CD4-positive, alpha-beta T cell treated with Interleukin-17A for 4 hours (primary cell): ENCODE measurements at places on chromosomes 12 and 14.

DNA sequence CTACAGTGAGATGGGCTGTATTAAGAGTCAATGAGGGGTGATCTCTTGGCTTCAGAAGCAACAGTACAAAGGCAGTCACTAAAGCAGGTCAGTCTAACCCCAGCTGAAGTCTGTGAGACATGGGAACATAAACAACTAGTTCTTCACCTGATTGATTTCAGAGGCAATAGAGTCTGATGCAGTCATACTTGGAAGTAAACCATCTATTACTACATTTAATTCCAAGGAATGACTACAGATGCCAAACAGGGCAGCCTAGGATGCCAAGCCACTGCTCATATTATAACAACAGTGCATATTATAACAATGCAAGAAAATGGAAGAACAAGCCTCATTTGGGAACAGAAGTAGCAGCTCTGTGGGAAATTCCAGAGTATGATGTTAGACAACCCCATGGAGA is 35.8 kb downstream of the GRIN2B start:
- DNase-seq: no peak

- no peak for DNase-seq
Observed at GRCh38 chr12:11729439-11730150, 80.1 kb downstream of the ETV6 start.

DNA sequence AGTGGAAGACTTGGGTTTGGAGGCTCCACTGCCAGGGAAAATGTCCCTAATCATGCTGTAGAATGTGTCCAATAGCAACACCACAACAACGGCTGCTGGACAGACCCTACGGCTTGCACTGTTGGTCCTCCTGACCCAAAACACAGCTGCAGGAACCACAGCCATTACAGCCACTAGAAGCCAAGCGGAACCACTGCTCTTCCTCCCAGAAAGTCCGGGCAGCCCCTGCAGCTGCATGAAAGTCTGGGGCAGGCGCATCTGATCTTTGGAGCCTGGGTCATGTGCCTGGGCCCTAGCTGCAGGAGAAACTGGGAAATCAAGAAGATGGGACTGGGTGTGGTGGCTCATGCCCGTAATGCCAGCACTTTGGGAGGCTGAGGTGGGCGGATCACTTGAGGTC is 124.7 kb upstream of the METAP2 start:
- DNase-seq: no peak

DNA sequence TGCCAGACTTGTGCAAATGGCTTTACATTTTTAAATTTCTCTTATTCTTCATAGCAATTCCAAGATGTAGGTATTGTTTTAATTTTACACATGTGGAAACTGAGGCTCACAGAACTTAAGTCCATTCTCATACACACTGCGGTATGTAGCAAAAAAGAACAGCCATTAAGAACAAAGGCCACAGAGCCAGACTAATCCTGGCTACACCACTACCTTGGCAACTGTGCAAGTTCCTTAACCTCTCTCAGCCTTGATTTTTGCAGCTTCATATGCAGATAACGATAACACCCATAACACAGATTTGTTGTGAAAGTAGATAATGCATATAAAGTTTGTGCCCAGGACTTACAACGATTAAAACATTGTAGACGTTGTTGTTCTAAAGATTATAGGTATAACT is 81.1 kb downstream of the ABCC9 start:
- no peak for DNase-seq

GRCh38 chr12:63940310-63941005 is 96.0 kb downstream of the SRGAP1 start:
- DNase-seq: no peak

- DNase-seq: no peak
Observed at GRCh38 chr12:91108196-91108755, 3.0 kb downstream of the LUM start.

DNA sequence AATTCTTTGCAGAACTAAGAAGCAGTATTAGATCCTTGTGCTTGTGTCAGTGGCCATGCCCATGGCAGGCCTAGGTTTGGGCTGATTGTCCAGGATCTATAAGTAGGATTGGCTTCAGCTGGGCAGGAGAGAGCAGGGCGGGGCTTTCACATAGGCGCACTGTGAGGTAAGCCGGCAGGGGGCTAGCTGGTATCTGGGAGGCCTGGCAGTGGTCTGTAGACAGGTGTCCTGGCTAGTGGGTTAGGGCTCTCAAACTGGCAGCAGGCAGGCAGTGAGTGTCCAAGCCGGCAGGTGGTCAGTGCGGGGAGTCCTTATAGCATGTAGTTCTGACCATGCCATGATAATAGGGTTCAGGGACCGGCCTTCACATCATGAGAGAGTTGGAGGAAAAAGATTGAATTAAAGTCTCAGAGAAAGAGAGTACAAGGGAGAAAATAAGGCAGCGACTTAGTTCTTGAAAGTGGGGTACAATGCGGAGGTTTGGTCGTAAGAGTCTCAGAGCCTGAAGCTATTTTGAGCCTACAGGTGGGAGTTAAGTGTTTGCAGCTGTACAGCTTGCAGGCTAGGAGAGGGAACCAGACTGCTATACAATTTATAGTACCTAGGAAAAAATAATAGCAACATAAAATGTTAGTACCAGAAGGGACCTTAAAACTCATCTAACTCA is 137.4 kb downstream of the TPH2 start:
- no peak for DNase-seq

DNA sequence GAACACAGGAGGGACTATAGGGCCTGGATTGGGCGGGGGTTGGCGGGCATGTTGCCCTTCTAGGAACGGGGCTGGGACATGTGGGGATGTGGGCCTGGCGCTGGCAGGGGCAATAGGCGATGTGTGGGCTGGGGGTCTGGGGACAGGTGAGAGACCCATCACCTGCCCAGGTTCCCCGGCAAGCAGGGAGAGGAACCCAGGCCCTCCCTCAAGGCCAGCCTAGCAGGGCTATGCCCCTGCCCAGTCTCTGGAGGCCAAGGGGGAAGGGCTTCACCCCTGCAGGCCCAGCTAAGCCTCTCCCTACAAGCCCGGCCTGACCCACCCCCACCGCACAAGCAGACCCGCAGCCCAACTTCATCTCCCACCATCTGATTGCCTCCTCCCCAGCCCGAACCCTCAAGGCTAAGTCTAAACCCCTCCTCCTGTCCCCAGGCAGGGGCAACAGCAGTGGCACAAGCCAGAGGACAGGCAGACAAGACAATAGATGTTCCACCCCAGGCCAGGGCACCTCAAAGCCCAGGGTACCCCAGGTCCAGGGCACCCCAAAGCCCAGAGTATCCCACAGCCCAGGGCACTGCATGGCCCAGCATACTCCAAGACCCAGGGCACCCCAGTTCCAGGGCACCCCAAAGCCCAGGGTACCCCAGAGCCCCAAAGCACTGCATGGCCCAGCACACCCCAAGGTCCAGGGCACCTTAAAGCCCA is 6.5 kb downstream of the JAG2 start:
- no peak for DNase-seq

GRCh38 chr14:32263939-32264567 is 61.0 kb upstream of the RNU6-8 start:
- DNase-seq: no peak

GRCh38 chr12:25800101-25800500 is 158.4 kb upstream of the RASSF8 start:
- no peak for DNase-seq

- DNase-seq: no peak
Observed at GRCh38 chr12:29614694-29615325, 117.3 kb upstream of the OVCH1 start.

DNA sequence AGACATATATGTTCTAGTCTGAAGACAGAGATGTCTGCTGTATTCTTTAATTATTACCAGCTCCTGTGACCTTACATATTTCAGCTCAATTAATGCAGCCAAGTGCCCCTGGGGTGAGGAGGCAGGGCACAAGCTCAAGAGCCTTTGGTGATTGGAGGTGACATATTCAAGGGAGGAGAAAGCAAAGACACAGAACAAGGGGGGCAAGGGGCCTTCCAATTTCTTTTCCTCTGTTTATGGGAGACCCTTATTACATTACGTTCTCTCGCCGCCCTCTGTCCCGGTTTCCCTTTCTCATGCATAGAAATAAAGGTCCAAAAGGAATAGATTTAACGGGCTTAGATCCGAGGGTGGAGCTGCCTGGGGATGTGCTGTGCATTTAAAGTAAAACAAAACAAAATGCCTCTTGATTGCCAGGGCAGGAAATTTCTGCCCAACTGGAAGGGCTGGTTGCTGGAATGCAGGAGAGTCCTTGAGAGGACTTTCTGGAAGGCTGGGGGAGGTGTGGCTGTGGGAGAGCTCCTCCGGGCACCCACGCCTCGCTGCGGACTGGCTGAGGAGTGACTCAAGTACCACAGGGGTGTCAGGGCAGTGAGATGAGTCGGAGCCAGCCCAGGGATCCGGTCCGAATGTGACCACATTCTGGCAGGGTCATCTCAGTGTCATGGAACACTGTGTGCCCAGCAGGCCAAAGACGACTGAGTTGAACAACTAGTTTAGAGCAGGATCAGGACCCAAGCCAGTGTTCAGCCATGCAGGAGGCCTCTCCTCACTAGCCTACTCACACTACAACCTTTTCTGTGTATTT is 32.1 kb upstream of the GSG1 start:
- DNase-seq: no peak

DNA sequence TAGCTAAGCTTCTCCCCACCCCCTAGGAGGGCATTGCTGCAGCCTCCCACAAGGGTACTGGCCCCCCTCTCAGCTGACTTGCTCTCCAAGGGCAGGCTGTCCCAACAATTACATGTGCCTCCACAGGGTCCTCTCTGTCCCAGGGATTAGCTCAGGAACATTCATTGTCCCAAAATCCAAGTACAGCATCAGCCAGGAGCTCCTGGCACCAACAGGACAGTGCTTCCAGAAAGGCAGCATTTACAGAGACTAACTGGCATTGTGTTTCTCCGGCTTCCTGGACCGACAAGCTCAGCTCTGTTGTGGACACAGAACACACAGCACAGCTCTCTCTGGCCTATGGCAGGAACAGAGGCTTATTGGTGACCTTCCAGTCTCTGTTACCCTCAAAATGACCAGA is 21.7 kb downstream of the ABCD4 start:
- no peak for DNase-seq

DNA sequence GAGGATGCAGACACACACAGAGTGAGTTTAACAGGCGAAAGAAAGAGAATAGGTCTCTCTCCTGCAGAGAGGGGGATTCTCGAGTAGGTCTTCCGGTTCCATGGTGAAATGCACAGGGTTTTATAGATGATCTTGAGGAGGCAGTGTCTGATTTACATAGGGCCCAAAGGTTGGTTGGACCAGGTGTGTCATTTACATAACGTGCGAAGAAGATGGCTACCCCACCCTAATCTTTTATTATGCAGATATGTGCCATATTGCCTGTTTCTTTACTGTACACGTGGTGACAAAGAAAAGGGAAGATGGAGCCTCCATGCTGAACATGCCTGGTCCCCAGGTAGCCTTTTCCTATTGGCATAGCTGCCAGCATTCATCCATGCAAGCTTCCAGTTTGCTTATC is 219.8 kb downstream of the CRADD start:
- DNase-seq: no peak

- no peak for DNase-seq
Observed at GRCh38 chr12:111840807-111841206, 1.2 kb upstream of the MAPKAPK5 start.

GRCh38 chr14:52950898-52951680 is at the start of gene FERMT2:
TSS of gene FERMT2 (minus strand) at chr14:52951050. CDS start at chr14:52950568, 482 bp downstream.
- DNase-seq: peak; percentile 39

- no peak for DNase-seq
Observed at GRCh38 chr12:13084898-13085640, 18.4 kb downstream of the GSG1 start.

- no peak for DNase-seq
Observed at GRCh38 chr14:28756269-28756883, 10.2 kb upstream of the FOXG1 start.

GRCh38 chr14:55277972-55278740 is 6.9 kb downstream of the FBXO34 start:
- DNase-seq: no peak

- DNase-seq: no peak
Observed at GRCh38 chr14:101033446-101034165, 130.1 kb upstream of the RTL1 start.

- no peak for DNase-seq
Observed at GRCh38 chr14:32427726-32428528, 98.8 kb downstream of the AKAP6 start.

DNA sequence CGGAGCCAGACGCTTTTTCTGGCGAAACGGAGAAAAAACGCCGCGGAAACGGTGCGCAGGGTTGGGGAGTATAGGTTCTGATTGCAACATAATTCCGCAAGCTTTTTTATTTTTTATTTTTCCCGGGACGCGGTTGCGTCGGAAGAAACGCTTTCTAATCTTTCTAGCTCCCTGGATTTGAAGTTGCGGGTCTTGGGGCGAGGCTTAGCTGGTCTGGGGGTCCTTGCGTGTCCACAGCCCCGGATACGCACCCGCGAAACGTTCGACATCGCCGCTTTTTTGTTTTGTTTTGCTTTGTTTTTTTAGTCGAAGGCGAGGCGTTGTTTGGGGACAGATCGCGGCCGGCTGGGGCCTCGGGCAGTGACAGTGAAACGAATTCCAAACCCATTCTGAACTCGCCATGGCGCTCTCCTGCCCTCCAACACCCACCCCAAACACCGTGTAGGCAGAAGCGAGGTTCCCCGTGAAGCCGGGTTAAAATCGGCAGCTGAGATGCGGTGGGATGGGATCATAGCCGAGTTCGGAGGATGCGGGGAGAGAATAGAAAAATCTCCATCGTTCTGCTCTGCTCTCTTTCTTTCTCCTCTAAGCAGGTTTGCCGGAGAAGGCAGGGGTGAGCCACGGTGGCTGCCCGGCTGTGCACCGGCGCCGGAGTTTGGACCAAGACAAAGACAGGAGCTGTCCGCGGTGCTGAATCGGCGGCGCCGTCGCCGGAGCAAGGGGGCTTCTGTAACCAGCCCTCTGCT is 8.1 kb upstream of the LHX5 start:
- DNase-seq: peak; percentile 35

- peak; percentile 99 for DNase-seq
Observed at GRCh38 chr14:21269252-21270046, at the start of gene HNRNPC. TSS of gene HNRNPC (minus strand) at chr14:21269442. CDS start at chr14:21234193, 35,249 bp downstream.

DNA sequence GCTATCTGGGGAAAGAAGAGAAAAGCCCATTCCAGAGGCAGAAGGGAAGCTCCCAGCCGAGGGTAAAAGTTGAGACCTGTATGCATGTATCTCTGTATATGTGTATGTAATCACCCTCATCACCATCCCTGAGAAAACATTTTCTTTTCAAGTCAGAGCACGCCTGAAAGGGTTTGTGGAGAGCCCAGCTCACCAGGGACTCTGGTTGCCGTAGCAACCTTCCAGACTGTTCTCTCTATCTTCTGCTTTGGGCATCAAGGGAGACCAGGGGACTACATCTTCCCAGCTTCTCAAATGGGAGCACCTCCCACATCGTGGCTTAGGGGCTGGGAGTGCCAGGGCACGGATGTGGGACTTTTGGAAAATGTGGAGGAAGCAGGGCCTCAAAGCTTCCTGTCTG is 93.5 kb downstream of the GALNT8 start:
- no peak for DNase-seq

GRCh38 chr14:31937730-31938346 is 139.3 kb upstream of the ARHGAP5 start:
- peak; percentile 71 for DNase-seq
